ENCODE measurements at places on chromosomes 12 and 14.
A peak's percentile ranks its signal among the peaks of the same experiment; 100 is the strongest.

- DNase-seq, result peak; percentile 80
These were observed at the start of gene BMAL2 for GRCh38 chr12:27332714-27333402. TSS of gene BMAL2 (plus strand) at chr12:27332836. CDS start at chr12:27333073, 237 bp downstream.

DNA sequence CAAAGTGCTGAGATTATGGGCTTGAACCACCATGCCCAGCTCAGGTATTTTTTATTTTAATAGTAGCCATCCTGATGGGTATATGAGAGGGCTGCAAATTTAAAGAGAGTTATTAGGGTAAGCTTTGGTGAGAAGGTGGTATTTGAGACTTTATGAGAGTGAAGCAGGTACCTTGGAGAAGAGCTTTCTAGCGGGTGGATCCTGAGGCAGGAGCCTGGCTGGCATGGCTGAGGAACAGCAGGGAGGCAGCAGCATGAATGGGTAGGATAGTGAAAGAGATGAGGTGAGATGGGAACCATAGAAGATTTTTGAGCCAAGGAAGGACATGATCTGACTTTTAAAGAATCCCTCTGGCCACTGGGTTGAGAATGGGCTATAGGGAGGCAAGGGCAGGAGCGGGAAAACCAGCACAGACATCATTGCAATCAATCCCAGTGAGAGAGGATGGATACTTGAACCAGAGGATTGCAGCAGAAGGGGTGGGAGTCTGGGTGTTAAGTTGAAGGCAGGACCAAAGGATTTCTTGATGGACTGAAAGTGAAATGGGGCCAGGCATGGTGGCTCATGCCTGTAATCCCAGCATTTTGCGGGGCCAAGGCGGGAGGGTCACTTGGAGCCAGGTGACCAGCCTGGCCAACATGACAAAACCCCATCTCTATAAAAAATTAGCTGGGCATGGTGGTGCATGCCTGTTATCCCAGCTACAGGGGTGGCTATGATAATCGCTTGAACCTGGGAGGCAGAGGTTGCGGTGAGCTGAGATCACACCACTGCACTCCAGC is 5.7 kb downstream of the SVOP start:
- no peak for DNase-seq

DNA sequence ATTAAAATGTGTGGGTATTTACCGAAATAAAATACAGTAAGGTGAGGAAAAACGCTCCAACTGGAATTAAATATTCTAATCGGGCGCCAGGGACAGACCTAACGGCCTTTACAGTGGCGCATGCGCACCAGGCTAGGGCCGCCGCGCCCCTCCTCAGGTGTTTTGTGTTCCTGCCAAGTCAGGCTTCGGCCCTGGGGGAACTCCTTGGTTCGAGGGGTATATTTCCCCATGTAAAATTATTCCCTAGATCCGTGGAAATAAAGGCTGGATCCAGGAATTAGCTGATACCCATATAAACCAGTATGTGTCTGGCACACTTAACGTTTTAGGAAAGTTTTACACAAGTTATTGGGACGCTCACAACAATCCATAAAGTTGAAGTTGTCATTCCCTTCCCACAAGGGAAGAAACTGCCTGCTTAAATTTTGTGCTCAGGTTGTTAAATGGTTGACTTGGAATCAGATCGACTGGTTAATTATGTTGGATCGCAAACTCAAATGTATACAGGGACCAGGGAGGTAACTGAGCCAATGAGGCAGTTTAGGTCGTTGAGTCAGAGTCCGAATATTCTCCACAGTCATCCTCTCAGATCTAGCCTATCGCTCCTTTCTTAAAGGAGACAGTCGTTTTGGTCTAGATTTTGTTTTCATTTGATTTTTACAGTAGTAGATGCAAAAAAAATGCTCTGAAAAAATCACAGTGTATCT is 621 bp upstream of the ANAPC7 start:
- peak; percentile 84 for DNase-seq

GRCh38 chr12:20426191-20426590 is 57.9 kb downstream of the PDE3A start:
- DNase-seq, result no peak

- no peak for DNase-seq
These were observed 457.4 kb upstream of the ATP2B1 start for GRCh38 chr12:90166012-90166411.
